ENCODE measurements at places on chromosomes 5 and 9.

- no peak for DNase-seq
Measured at GRCh38 chr5:1476967-1477310, 31.7 kb upstream of the SLC6A3 start.

DNA sequence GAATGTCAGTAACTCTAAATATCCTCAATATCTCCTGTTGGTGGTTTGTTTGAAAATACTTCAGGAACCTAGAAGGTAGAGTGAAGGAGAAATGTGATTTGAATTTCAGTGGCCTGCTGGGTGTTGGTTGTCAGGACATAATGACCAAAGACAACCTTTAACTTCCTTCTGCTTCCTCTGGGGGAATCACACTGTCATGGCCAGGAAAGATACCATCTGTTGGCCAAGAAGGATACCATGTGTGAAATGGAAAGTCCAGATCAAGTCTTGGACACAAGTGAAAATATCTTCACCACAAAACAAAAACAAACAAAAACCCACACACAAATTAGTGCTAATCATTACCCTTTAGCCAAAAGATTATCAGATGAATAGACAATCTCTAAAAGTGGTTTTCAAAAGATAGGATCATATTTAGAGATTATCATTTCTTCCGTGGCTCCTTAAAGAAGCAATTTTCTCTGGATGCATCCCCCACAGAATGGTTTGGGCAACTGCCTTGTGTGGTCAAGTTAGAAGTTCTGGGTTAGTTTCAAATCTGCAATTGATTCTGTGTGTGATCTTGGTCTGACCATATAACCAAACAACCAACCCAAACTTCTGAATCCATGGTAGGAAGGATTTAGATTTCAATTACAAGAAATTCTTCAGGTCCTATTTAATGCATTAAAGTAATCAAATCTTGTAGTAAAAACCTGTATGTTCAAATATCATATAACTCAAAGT, 1.6 kb downstream of the C1QTNF3 start:
- DNase-seq: no peak

DNA sequence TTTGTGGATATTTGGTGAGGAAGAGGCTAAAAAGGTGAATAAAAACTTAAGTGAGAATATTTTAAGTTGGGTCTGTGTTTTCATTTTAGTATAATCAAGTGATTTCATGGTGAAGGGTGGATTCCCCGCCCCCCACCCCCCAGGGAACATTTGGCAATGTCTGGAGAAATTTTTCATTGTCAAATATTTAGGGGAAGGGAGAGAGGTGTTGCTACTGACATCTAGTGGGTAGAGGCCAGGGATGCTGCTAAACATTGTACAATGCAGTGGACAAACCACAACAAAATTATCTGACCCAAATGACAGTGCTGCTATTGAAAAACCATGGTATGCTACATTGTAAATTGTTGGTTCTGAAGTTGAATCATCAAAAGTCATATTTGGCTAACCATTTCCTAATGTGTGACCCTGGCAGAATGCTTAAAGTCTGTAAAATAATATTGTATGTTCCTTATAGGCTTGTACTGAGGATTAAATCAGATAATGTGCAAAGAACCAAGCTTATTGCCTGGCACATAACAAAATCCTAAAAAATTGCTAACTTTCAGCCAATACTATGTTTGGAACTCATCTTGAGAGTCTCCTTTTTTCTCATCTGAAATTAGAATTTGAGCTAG, 5.6 kb downstream of the C5orf24 start:
- peak; percentile 5 for DNase-seq

DNA sequence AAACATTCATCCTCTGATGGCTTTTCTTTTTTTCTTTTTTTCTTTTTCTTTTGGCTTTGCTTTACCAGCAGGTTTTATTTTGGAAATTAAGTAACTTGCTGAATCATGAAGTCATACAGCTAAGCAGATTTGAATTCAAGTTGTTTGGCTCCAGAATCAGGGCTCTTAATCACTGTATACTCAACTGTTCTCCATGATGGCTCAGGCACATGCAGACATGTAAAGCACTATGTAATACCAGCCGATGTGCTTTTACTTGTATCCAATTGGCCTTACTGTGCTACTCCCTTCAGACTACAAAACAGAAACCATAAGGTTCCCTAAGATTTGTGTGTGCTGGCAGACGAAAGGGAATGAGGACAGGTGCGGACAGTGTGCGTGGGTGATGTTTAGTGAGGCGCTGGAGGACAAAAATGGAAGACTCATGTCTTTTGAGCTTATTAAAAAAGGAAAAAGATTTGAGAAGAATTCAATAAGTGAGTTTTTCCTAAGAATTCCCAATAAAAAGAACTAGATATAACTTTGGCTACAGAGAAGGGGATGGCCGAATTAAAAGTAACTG, 44.7 kb upstream of the OTP start:
- no peak for DNase-seq

DNA sequence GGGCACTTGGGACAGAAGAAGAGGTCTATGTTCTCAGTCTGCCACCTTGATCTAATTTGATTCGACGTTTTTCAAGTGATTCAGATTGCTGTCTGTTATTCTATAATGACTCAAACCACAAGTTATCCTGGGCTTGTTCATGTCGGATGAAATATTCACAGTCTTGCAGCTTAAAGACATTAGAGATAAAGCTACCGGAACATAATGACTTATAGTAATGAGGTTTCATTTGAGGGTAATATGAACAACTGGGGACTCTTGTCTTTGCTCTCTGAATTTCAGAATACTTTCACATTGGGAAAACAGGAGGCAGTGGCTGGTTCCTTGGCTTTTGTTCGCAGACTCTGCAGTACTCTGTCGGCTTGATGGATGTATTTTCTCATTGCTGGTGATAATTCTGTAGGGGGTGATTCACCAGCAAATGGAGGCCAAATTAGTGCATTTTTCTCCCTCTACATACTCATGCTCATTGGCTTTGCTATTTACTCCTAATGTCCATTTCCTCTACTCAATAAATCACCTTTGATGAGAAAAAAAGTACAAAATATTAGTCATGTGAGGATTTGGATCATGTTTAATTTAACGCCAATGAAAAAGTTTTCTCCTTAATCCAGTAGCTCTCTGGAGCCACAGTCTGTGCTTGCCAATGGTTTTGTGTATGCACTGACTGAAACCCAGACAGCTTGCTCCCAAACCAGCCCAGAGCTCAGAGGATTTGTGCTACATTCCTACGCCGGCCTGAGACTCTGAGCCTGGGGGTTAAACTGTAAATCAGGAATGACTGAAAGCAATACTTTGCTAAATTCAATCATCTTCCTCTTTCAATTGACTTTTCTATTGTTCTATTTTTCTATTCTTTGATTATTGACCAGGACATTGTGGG, 154.7 kb upstream of the ANKH start:
- DNase-seq: no peak

All from NCI-H1105 treated with DMSO at 0.1 percent for 48 hours (cell line).